Stimulated activated CD8-positive, alpha-beta memory T cell treated with anti-CD3 and anti-CD28 coated beads, Interleukin-7, amount 100 ng/mL, for 1 hour (primary cell): ENCODE measurements at places on chromosomes 12 and 14.

- DNase-seq = no peak
These were observed 161.1 kb upstream of the FOXN3 start for GRCh38 chr14:89578156-89578555.

GRCh38 chr12:3102771-3103410, 25.7 kb downstream of the TSPAN9 start:
- no peak for DNase-seq

DNA sequence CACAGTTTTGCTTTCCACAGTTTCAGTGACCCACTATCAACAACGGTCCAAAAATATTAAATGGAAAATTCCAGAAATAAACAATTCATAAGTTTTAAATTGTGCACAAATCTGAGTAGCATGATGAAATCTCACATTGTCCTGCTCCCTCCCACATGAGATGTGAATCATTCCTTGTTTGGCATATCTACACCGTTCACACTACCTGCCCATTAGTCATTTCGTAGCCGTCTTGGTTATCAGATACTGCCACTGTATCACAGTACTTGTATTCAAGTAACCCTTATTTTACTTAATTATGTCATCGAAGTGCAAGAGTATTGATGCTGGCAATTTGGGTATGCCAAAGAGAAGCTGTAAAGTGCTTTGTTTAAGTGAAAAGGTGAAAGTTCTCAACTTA, 145.3 kb downstream of the SLC5A8 start:
- no peak for DNase-seq

- no peak for DNase-seq
These were observed 148.4 kb downstream of the DPF3 start for GRCh38 chr14:72745546-72745945.

DNA sequence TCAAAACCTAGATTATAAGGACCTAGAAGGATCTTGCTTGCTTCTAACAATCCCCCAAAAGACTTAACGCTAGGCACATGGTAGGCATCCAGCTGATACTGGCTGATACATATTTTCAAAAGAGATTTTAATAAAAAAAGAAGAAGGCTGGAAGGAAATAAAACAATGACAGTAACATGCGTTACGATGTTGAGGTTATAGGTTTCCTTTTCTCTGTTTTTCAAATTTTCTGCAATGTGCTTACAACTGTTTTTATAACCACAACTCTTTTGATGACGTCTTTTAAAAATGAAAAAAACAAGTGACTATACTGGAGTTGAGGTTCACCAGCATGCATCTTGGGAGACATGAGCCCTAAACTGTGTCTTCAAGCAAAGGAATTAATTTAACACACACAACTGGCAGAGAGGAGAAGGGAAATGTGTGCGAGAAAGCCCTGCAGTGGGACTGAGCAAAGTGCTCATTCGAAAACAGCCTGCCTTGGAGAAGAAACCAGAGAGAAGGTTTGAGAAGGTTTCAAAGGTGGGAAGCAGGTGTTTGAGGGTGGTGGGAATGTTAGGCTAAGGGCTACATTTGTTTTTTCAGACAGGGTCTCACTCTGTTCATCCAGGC, 80.4 kb downstream of the DUSP16 start:
- no peak for DNase-seq

DNA sequence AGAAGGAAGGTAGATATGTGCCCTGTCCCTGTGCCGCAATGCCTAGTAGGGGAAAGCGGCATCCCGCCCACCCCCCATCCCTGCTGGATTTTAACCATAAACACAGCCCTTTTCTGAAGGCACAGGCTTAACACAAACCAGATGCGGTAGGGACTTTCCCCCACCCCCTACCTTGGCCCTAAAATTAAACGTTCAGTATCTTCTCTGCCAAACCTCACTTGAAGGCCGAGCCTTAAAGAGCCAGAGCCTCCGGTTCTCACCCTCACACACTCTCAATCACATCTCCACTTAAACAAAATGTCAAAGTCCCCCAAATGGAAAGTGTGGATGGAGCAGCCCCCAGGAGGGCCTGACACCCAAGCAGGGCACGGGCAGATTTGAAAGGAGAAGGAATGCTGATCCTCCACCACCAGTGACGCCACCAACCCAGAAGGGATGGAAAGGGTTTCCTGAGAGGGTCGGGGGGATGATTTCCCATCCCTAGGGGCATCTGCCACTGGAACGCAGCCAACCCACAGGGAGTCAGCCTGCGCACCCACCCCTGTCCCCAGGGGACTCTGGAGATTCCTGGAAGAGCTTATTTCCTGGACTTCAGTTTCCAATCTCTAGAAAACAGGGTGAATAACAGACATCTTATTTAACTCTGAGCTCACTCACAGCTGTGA, 26.4 kb downstream of the ACTN1 start:
- no peak for DNase-seq

- DNase-seq = no peak
These were observed 1.3 kb upstream of the ATP2A2 start for GRCh38 chr12:110279566-110280375.

- no peak for DNase-seq
These were observed 1.4 kb upstream of the AQP2 start for GRCh38 chr12:49948866-49949845.

GRCh38 chr14:77105145-77105939, 7.3 kb downstream of the CIPC start:
- no peak for DNase-seq

GRCh38 chr12:53728206-53728605, 954 bp upstream of the CALCOCO1 start:
- no peak for DNase-seq

DNA sequence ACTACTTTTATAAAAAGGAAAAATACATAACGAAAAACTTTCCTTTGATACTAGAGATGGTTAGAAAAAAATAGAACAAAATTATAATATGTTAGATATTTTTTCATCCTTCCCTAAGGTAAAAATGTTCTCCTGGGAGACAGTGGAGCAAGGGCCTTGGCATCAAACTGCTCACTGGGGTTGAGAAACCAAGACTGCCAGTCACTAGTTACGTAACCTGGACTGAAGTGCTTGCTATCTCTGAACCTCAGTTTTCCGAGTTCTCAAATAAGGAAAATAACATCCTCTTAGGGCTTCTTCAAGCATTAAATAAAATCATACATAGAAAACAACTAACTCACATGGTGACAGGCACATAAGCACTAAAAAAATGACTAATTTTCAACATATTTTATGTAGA, 48.2 kb upstream of the FRMD6 start:
- DNase-seq = no peak

- no peak for DNase-seq
These were observed 7.4 kb upstream of the GABARAPL1 start for GRCh38 chr12:10205220-10205807.

DNA sequence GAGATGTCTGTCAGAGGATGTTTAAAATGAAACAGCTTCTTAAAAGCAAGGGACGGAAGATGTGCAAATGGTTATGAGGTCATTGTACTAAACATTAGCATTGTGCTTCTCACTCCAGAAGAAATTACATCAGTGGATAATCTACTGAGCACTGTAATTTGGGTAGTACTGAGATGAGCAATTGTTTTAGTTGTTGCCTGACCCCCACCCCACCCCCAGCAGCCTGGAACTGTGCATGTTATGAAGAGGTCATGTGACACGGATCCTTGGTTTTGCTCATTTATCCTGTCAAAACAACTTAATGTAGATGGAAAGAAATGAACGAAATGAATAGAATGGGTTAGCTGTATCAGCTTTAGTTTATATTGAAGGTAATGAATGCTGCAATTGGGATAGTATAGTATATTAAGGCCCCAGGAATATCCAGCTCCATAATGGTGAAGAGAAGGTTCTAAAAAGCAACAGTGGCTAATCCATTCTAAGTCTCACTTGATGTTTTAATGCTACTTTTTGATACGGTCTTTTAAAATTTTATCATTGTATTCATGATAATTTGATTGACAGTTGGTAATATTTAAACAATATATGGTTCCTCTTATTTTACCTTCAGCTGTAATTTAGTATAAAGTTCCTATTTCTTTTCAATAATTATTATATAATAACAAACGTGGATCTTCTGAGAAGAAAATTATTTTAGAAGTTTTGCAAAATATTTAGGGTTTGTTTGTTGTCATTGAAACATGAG, 58.5 kb downstream of the WNK1 start:
- no peak for DNase-seq

GRCh38 chr14:75428230-75429104, 645 bp downstream of the JDP2 start:
- DNase-seq = no peak
